IPS-NIHi11 (cell line): ENCODE measurements at places on chromosomes 13 and 19.

DNA sequence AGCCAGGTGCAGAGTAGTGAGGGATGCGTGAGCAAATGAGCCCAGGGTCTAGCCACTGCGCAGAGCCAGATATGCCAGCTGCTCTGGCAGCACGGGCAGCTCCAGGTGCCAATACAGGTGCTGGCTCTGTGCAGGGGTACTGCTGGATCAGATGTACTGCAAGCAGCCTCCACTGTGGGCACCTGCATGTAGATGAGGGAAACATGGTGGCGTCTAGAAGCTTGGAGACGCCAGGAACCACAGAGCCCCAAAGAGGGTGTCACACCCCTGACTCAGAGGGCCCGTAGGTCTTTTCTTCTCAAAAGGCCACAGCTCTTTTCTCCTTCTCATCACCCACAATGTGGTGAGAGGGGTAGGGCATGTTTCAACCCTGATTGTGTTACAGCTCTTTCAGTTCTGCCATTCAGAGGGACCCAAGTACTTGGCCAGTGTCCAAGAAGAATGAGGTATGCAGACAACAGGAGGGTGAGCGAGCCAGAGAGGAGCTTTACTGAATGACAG lies 244.4 kb upstream of the SLITRK1 start:
- no peak for DNase-seq

DNA sequence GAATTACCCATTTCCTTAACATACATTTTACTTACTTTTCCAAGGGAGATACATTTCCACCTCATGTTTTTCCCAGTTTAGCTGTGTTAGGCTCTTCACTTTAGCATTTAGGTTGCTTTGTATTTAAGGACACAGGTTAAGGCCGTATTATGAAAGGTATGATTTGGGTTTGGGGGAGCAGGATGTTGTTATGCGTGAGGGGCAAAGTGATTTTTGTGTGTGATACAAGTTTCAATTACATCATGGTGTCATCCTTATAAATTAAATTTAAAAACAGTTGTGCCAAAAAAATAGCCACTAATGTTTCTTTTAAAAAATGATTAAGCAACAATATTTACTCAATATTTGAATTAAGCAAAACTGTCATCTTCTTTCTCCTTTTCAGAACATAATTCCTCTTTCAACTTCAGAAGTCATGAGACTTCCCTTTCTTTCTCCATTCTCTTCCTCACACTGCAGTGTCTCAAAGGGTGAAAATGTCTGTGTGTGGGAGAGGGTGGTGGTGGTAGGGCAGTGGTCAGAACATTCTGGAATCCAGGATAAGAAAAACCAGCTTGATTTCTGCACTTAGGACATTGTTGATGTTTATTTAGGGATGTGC lies 126.2 kb downstream of the KCNRG start:
- no peak for DNase-seq

DNA sequence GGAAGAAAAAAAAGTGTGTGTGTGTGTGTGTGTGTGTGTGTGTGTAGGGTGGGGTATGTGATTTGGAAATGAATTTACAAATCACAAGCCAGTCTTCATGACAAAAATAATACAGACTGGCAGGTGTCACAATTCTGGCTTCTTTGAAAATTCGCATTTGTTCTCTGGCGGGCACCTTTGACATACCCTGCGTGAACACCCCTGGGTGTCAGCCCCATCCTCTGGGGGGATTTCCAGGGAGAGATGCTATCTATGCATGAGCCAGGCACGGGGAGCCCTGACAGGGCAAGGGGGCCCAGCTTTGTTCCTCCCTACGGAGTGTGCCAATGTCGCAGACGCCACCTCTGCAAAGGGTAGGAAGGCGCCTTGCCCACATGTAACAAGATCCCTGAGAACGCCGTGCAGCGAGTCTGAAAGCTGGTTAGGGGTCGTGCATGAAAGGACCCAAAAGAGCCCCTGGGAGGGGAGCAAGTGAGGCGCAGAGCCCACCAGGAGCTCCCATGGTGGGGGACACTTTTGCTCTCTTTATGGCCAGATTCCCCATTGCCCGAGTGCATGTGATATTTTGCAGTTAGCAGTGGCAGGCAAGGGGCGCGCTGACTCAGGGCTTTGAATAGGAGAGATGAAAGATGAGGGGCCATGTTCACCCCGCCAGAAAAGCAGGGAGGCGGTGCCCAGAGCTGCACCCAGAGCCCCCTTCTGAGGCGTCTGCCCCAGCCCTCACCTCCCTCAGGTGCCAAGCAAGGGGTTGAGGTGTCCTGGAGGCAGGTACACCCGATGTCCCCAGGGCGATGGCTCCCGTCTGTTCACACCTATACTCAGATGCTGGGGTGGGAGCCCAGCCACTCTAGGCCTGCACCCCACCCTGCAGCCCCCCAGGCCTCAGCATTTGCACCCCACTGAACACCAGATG lies 45.3 kb downstream of the KLF2 start:
- no peak for DNase-seq

GRCh38 chr13:62544928-62545327 lies 1129.3 kb upstream of the PCDH20 start:
- DNase-seq, result no peak

GRCh38 chr13:19822673-19823072 lies 39.9 kb upstream of the PSPC1 start:
- DNase-seq, result no peak

- no peak for DNase-seq
Observed at GRCh38 chr13:110875241-110875640, 39.6 kb downstream of the ANKRD10 start.

DNA sequence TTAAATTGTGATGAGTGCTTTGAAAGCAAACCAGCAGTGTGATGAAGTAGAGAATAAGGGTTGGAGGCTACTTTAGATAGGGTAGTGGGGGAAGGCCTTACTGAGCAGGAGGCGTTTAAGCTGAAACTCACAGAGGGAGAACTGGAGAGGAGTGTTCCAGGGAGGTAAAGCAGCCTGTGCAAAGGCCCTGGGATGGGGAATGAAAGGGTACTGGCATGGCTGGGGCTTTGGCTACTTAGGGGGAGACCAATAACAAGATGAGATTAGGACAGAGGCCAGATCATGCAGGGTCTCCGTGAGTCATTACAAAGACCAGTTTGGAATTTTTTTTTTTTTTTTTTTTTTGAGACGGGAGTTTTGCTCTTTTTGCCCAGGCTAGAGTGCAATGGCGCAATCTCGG lies 1.1 kb downstream of the PPP5C start:
- DNase-seq, result no peak

- DNase-seq, result no peak
Observed at GRCh38 chr13:24348797-24349515, 39.6 kb downstream of the C1QTNF9 start.
